ENCODE measurements at places on chromosomes 11 and 22.

DNA sequence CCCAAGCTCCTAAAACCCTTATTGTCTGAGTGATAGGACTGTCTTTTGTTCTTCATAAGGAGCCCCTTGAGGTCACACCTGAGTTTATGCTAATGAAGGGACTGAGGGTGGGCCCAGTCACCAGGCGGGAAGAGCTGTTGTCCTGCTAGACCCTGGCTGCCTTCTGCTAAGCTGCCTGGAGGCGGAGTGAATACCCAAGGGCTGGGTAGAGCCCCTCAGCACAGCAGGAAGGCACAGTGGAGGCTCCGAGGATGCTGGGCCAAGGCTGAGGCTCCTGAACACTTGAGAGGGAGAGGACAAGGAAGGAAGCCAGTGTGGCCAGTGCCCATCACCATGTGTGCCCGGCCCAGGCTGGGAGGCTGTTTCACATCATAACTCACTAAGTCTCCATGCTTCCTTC, 4.8 kb upstream of the PHF21B start:
- DNase-seq = peak; percentile 33

GRCh38 chr11:119533921-119534736, 111.2 kb upstream of the THY1 start:
- DNase-seq = peak; percentile 90

DNA sequence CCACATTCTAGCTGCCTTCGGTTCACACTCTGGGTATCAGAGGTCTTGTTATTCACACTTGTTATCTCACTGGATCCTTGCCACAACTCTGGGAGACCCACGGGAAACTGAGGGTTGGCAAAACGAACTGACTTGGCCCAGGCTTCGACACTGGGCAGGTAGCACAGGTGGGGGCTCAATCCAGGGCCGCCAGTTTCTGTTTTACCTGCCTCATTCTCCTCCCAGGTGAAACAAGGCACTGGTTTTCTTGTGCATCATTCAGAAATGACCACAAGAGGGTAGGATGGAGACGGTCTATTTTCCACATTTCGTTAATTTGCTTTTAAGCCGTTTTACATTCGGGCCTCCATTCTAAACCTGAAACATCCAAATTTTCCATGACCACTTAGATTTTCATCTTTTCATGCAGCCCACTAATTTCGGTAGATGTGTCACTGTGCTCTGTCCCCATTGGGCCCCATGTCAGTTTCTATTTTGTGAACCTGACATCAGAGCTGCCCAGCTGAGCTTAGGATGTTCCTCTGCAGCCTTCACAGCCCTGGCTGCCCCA, 108.1 kb downstream of the KIAA1671 start:
- DNase-seq = no peak

DNA sequence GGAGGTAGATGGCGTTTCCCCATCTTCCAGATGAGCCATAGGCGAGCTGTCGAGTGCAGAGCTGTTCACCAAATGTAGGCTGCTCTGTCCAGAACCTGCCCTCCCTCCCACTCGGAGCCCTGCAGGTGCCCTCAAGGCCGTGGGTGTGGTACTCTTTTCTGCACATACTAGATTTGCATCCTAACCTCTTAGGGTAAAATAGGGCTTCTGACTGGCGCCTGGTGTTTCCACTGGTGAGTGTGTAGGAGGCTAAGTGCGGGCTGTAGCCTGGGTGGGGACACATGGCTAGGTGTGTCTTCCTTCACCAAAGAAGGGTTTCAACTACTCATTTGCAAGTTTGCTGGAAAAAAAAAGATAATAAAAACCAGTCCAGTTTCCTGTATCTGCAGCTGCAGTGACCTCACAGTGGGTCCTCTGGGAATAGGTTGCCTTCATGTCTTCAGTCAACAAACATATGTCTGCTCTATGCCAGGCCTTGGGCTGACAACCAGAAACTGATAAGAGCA, 8.5 kb downstream of the BIK start:
- no peak for DNase-seq

DNA sequence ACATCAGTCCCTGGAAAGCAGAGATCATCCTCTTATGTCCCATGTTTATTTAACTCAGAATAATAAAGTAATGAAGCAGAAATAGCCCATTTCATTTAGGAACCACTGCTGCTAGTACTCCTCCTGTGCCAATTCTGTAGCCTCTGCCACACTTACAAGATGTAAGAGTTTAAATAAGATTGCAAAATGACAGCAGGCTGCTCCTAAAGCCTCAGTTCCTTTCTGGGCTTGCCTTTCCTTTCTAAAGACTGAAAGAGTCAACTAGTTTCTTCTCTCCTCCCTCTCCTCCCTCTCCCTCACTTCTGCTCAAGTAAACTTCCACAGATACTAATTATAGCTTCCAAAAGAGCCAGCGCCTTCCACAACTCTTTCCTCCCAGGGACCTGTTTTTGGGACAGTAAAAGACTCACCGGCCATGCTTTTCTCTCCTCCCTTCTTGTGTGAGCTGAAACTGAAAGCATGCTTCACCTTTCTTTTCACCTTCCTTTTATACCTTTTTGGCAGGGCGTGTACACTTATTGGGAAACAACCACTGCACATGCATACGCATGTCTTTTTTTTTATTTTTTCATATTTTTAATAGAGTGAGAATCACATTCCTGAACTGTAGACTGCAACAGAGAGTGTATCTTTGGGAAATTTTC, 26.1 kb upstream of the CARD16 start:
- no peak for DNase-seq

- no peak for DNase-seq
Observed at GRCh38 chr11:398826-399225, 4.8 kb downstream of the PKP3 start.

- DNase-seq = no peak
Observed at GRCh38 chr11:923691-924405, 1.8 kb upstream of the AP2A2 start.

DNA sequence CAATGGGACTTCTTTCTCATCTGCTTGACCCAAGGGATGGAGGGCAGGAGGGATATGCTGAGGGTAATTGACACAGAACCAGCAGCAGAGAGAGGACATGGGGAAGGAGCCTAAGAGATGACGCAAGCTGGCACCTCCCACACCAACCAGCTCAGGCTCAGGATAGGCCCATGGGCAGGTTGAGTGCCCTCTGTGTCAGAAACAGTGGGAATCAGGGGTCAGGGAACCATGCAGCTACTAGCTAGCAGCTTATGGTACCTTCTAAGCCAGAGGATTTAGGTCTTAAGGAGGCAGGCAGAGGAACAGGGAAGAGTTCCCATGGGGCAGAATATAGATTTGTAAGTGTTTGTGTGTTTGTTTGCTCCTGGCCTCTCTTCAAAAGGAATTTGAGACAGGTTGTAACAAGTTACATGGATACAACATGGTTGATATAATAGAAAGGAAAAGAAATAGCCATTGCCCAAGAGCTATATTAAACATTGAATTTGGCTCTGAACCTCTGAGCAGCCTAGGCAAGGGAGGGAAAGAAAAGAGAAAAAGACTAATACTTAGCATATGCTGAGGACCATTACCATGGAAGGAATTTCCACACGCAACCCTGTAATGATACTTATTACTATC, 39.9 kb upstream of the NAV2 start:
- DNase-seq = peak; percentile 13

DNA sequence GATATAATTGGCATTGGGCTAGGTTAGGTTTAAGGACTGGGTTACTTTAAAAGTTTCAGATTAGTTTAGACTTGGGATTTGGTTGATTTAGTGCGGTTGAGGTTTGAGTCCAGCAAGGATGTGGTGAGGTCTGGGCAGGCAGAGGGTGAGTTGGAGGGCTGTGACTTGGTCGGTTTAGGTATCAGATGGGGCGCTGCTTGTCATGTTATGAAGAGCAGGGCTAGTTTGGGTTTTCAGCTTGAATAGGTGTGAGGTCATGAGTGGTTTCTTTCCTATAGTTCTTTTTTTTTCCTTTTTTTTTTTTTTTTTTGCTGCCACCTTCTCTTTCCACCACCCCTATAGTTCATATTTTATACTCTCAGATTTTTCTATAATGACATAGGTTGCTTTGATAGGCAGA, 4.8 kb downstream of the CLCF1 start:
- DNase-seq = no peak

DNA sequence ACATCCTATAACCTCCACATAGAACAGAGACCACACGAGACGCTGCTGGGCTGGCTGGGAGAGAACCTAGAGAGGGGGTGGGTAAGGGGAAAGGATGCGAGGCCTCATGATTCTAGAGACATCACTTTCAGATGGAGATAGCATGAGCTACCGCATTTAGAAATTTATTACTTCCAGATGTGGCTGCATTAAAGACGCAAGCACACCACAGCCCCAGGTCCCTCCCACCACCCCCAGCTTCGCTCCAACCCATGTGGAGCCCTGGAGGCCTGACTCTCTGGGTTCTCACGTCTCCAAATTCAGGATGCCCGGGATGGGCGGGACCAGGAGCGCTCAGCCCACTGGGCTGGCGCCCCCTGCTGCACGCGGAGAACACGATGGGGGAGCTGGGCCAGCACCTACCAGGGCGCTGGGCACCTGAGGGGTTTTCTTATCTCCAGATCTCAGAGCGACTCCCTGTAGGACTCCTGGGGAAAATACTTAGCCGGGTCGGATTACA, 13.6 kb downstream of the MRPL21 start:
- peak; percentile 31 for DNase-seq

GRCh38 chr22:44965171-44965570, 44.6 kb downstream of the PHF21B start:
- peak; percentile 50 for DNase-seq

Measured in WERI-Rb-1 (cell line).